Nephron progenitor cell (in vitro differentiated cells): ENCODE measurements at places on chromosomes 1 and 21.

DNA sequence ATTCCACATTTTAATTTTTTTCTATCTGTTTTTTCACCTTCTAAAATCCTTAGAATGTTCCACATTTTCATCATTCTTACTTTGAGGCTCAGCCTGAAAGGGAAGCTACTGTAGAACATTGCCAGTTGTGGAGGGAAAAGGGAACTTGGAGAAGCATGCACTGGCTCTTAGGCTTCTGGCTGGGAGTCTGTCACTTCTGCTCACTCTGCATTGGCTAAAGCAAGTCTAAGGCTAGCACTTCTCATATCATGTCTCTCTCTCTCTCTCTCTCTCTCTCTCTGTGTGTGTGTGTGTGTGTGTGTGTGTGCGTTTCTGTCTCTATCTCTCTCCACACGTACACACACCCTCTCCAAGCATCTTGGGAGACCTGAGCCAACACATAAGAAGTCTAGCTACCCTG is 49.6 kb upstream of the ADAR start:
- DNase-seq: no peak

DNA sequence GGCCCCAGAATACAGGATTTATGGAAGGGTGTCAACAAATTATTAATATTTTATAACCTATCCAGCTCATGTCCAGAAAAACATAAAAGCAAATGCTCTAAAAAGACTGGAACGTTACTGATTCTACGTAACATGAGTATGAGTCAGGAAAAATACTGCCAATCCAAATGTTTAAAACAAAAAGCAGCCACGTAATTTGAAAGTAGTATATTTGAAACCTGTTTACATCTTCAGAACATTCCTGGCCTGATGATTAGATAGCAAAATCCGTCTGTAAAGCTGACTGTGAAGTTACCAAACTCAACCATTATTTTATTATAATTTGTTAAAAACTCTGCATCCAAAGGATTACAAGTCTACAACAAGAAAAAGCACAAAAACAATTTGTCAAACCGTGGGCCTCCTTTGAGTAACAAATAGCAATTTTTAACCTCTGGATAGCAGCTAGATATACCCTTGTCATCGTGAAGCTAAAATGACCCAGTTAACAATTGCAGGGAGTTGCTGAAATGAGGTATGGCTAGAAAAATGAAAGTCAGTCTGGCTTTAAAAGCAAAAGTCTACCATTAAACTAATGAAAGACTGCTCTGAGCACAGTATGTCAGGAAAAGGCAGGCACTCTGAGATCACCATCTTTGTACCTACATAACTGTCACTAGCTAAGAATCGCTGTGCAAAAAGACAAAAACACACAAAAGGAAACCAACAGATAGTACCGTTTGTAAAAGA is 1.2 kb downstream of the UBR4 start:
- DNase-seq: no peak

DNA sequence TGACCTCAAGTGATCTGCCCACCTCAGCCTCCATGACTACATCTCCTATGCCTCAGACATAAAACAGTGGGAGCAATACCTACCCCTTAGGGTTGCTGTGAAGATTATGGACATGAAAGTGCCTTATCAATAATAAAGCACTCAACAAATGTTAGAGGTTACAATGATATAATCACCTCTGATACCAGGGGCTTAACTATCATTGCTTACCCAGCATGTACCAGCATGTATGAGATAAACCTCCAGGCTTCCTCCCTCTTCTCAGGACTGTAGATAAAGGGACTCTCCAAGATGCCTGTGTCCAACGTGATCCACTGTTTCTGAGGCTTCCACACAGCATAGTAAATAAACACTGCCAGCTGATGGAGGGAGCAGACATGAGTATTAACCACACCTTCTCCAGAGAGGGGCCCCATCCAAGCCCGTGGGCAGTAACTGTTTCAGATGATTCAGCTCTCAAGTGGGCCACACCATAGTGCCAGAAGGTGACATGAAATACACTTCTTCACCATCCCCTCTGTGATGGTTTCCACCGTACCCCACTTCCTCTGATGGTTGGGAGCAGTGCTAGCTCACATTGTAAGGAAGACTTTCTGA is 26.2 kb downstream of the RHBDL2 start:
- no peak for DNase-seq

DNA sequence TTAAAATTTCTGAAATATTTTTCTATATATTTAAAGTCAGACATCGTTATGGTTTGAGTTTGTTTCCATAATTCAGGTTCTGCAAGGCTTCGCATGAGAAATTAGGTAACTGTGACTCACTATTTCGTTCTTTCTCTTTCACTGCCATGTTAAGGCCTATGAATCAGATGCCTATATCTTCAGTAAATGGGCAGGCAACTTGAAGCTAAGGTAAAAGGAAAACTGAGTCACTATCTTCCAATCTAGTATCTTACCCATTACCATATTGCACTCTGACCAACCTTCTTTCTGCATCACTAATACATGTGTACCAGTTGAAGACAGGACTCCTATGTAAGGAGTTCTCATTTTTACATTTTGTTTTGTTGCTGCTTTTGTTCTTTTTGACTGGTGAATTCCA is 37.8 kb downstream of the PYHIN1 start:
- DNase-seq: no peak

DNA sequence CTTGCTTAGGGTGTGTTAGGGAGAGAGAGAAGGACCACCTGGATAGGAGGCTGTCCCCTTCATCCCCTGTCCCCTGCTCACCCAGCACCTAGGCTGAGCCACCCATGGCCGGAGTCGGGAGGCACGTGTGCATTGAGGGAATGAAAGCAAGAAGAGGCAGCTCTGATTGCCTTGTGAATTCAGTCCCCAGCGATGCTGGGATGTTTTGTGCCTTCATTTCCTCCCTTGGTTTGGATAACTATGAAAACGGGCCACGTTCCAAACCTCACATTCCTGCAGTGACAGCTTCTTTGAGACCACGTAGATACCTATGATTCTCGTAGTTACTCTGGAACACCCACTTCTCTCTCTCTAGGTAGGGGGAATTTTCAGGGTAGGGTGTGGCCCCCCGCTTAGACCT is 67.1 kb downstream of the MAN1C1 start:
- DNase-seq: no peak

GRCh38 chr1:170665629-170666028 is 1.7 kb downstream of the PRRX1 start:
- no peak for DNase-seq

DNA sequence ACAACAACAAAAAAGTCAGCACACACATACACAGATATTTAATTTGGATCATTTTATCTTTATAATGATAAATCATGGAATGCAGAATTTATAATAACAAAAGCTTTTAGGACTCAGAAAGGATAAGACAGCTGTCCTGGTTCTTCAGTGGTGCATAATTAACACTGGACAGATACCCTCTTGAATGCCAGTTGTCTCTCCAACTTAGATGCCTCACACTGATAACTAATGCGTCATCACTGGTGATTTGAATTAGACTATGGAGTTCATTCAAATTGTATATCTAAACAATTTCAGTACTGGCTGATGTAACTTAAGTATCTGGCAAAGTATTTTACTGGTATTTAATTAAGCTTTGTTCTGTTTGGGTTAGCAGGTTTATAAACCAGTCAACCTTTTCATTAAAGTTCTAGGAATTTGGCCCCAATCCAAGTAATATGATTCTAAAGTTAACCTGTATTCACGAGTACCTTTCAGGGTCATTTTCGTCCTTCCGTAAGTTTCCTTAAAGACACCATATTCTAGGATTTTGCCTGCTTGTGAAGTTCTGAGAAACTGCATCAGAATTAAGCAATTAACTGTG is 1199.5 kb upstream of the TMPRSS15 start:
- DNase-seq: no peak
